ENCODE measurements at places on chromosomes 7 and 10.
A peak's percentile ranks its signal among the peaks of the same experiment; 100 is the strongest.

- DNase-seq: no peak
These were observed at the start of gene LIPM for GRCh38 chr10:88802523-88803285. Gene LIPM, plus strand, starts transcription at chr10:88802730. Its CDS starts 167 bp downstream, at chr10:88802897.

- no peak for DNase-seq
These were observed 413.8 kb downstream of the KCNMA1 start for GRCh38 chr10:77223526-77224460.

GRCh38 chr7:71637578-71637977 lies 505.6 kb downstream of the GALNT17 start:
- DNase-seq: no peak

GRCh38 chr10:77619964-77620703 lies 17.5 kb downstream of the KCNMA1 start:
- no peak for DNase-seq

DNA sequence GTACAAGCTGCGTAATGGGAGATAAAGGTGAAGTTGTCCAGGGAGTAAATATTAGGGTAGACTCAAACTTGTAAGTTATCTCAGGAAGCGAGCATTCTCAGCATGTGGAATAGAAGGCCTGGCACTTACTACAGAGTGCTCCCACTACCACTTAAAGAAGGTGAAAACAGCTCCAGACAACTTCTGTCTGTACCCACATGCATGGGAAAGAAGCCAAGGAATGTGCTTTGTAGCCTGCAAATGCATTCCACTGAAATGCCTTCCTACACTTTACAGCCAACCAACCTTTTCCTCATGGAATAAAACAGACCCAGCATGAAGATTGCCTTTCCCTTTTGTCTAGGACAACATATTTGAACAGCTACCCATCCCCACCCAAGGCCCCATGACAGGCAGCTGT lies 45.4 kb upstream of the NPSR1 start:
- no peak for DNase-seq

DNA sequence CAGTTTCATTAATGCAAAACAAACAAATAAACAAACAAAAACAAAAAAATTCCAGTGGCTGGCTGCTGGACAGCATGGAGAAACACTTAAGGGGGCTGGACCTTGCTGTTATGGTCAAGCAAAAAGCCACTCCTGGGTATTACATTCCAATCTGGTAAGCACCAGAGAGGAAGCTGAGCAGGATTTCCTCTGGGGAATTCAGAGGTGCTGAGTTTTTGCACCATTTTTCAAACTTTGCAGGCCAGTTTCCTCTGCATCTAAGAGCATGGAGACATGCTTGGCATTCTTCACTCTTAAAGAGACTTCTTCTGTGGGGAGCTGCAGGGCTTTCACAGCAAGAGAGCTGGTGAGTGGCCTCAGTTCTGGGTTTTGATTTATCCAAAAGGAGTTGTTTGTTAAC lies 84.5 kb downstream of the FZD1 start:
- no peak for DNase-seq

DNA sequence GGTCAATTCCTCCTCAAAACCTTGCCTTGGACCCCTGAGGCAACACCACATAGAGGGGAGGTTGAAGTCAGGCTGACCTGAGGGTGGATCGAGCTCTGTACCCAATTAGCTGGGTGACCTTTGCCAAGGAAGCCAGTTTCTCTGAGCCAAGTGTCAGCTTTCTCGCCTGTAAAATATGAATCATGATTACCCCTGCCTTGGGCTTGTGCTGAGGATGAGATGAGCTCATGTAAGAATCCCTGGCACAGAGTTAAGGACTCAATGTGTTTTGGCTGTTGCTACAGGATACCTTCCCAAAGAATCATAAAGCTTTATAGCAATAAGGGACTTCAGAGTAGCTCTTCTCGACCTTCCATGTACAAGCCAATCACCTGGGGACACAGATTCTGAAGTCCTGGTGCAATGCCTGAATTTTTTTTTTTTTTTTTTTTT lies 43.5 kb upstream of the CACUL1 start:
- DNase-seq: no peak

DNA sequence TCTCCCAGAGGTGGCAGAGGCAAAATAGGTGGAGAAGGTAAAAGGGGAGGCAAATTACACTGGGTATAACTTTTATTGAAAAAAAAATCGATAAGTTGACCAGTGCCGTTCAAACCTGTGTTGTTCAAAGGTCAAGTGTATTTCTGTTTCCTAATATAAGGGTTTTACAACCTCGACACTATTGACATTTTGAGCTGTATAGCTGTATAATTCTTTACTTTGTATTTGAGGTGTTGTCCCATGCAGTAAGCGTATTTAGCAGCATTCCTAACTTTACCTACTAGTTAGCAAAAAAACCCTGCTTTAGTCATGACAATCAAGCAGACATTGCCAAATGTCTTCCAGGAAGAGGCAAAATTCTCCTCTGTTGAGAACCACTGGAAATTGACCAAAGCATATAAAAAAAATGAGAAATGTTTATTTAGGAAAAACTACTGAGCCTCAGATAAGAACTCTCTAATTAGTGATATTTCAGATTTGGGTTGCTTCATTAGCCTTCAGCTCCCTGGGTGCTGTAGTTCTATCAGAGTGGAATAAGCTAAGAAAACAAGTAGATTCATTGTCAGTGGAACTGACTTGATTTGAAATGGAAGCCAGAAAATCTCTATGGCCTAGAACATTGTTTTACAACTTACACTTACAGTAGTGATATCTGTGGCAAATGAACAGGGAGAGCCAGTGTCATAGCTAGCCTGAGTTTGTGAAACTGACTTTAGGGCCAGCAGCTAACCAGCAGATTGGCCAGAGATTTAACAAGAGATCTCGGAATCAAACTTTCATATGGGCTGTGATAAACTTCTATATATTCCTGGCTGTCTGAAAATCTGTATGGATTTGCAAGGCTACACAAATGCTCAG lies 331.6 kb downstream of the DGKB start:
- no peak for DNase-seq

DNA sequence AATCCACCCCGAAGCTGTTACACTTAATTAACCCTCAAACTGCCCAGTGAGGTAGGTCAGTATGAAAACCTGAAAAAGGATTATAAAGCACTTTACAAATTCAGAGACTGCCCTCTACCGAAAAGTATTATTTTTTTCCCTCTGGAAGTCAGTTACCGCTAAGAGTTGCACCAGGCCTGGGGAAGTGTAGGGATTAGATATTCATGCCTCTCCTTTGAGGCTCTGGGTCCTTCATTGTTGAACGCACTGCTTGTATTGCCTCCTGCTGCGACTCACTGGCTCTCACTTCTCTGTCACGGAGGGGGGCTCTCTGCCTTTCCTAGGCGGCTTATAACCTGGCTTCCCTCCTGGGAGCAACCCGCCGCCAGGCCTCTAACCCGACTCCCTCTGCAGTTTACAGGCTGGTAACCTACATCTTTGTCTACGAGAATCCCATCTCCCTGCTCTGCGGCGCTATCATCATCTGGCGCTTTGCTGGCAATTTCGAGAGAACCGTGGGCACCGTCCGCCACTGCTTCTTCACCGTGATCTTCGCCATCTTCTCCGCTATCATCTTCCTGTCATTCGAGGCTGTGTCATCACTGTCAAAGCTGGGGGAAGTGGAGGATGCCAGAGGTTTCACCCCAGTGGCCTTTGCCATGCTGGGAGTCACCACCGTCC lies 2.7 kb downstream of the RHBDD2 start:
- no peak for DNase-seq

DNA sequence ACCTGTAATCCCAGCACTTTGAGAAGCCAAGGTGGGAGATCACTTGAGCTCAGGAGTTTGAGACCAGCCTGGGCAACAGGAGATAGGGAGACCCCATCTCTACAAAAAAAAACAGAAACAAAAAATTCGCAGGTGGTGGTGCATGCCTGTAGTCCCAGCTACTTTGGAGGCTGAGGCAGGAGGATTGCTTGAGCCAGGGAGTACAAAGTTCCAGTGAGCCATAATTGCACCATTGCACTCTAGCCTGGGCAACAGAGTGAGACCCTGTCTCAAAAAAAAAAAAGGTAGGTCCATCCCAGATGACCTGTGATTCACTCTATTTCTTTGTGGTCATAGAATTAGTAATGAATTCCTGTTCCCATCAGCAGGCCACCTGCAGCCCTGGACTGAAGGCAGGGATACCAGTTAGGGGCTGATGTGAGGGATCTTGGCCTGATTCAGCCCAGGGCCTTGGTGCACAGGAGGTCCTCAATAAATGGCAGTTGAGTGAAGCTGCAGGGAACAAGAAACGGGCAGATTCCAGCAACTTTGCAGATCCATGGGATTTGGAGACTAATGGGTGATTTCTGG lies at the start of gene MYH16:
Gene MYH16 (plus strand): TSS at position 364 of the 570 bp plus-strand sequence.
- no peak for DNase-seq

- DNase-seq: no peak
These were observed 151.8 kb downstream of the WNT2 start for GRCh38 chr7:117171106-117171505.

DNA sequence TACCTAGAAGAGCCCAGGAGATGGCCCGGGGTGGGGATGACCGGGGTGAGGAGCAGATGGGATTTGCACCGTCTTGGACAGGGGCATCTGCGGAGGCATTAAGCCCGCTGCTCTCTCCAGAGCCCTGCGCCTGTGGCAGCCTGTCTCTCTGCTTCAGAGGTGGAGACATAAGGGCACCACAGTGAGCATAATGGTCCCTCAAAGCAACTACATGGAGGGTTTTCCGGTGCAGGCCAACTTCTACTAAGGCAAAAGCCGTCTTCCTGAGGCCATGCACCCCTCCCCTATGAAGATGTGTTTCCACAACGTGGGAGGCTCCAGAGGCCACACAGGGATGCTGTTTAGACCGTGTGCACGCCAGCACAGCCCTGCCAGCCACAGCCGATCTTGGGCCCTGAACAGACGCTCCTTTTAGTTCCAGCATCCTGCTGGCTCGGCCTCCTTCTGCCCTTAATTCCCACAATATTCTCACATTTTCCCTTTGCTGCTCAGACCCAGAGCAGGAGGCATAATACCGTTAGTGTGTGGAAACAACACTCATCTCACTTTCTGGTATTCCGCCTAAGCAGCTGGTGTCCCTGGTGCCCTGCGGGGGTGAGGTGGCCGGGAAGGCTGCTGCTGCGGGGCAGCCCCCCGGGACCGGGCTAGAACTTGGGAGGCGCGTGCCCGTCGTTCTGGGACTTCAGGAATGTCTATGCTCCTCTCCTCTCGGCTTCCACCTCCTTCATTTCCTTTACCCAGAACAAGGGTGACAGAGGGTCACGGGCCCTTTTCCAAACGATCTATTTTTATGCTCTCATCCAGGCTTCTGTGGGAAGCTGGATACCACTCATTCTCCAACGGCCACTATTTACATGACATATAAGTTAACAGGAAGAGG lies 266.9 kb downstream of the TNS3 start:
- no peak for DNase-seq

GRCh38 chr10:44411251-44411650 lies 26.4 kb upstream of the CXCL12 start:
- DNase-seq: no peak

GRCh38 chr7:129952653-129953560 lies at the start of gene UBE2H:
Gene UBE2H, minus strand, starts transcription at chr7:129952960. Its CDS starts 405 bp downstream, at chr7:129952555.
- DNase-seq: peak; percentile 89

DNA sequence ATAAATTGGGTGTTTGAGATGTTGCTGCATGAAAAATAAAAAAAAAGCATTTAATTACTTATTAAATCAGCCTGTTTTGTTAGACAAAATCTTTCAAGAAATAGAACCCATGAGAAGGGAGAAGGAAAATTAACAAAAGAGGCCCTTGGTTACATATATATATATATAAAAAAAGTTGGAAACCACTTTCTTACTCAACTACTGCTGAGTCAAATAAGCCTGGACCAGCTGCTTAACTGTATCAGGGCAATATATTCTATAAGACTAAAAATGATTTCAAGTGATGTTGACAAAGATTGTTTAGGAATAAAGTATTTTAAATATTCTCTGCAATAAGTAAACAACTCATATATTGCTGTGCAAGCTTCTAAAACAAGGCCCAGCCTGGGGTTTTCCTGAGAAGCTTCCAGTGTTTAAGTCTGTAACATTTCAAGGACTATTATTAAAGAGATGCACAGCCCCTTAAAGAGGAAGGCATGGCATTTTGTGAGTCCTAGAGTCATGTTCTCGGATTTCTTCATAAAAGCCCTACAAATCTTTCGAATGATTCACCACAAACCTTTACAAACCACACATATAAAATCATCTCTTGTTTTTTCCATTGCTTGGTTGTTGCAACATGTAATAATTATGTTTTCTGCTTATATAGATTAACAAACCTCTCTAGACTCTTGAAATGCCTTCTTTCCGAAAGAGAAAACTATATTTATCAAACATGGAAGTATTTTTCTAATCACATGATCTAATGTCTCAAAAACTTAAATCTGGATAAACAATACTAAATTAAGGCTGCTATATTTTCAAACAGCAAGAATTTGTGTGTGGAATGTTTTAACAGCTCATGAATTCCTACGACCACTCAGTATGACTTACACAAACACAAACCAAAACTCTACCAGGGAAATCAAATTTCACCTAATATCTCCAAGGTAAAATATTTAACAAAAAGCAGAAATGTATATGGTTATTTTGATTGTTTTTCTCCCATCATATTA lies 14.3 kb downstream of the JAZF1 start:
- no peak for DNase-seq

GRCh38 chr7:128168667-128169210 lies 72.3 kb upstream of the LEP start:
- DNase-seq: no peak

- peak; percentile 51 for DNase-seq
These were observed 35.5 kb downstream of the IKZF1 start for GRCh38 chr7:50339990-50340500.

DNA sequence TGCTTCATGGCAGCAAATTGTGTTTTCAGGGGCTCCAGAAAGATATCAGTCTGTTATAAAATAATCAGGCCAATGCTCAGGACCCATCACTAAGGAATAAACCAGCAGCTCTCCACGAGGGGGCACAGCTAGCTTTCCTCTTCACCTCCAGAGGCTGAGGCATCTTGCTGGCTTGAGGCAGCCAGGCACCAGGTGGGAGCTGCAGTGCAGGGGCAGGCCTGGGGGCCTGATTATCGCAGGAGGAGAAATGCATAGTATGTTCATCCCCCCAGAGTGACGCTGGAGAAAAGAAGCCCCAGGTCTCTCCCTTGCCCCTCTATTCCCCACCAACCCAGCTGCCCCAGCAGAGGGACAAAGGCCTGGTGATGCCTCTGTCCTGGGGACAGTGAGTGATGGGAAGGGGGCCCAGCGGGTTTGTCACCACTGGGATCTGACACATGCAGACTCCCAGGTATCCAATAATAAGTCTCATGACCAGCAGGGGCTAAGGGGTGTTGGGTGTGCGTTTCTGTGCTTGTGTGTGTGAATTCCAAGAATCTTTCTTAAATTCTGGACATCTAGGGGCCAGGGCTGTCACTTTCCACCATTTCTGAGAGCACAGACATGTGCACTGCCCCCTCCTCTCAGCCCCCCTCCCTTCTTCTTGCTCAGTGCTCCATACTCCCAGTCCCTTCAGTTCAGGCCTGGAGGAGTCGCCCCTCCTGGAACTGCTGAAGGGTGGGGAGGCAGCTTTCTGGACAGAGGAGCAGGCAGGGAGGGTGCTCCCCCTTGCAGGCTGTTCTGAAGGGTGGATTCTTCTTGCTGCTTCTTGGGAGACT lies 128.1 kb upstream of the FAM20C start:
- no peak for DNase-seq

GRCh38 chr7:5666361-5666760 lies 115.1 kb downstream of the RNF216 start:
- DNase-seq: no peak

GRCh38 chr10:3668966-3669330 lies 116.1 kb downstream of the KLF6 start:
- DNase-seq: no peak

GRCh38 chr10:125726914-125727313 lies 7.4 kb downstream of the EDRF1 start:
- DNase-seq: no peak

GRCh38 chr7:24290004-24290641 lies 6.1 kb downstream of the NPY start:
- no peak for DNase-seq

All from T-helper 1 cell (primary cell).